CD4-positive, alpha-beta T cell treated with Interleukin-15 for 4 hours (primary cell): ENCODE measurements at places on chromosomes 7 and 10.

DNA sequence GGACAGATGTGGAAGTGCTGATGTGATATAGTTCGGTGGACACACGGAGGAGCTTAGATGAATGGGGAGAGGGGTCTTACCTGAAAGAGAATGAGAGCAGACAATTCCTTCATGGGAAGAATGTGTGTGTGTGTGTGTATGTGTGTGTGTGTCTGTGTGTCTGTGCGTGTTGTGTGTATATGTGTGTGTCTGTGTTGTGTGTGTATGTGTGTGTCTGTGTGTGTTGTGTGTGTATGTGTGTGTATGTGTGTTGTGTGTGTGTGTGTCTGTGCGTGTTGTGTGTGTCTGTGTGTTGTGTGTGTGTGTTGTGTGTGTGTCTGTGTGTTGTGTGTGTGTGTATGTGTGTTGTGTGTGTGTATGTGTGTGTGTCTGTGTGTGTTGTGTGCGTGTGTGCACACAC is 104.2 kb downstream of the FAM204A start:
- no peak for DNase-seq

DNA sequence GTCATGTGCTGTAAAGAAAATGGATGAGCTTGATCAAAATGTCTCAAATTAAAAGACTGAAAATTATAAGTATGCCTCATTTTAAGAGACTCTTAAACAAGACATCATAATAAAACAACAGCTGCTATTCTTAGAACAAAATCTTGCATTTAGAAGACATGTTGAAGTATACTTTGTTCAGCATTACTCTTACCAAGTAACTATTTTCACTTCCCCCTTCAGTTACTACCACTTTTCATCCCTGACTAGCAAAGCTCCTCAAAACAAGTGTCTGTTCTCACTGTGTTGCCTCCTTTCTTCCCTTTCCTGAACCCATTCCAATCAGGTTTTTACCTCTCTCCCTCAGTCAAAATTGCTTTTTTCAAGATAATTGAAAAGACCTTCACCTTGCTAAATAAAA is 31.6 kb downstream of the ELAPOR2 start:
- no peak for DNase-seq

DNA sequence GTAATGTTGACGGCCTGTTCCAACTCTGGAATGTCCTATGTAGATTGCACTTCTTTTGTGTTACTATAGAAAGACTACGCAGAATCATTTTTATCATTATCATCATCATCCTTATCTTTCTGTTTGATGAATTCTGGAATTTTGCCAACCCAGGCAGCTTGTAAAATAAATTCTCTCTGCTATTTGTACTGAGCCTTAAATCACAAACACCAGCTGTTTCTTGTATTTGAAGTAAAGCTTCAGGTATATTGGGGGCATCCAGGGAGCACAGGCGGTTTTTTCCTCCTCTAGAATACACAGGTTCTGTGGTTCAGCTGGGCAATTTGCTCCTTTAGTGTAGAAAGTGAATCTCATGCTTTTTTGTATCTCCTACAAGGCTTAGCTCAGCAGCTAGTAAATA is 14.9 kb upstream of the CPA5 start:
- DNase-seq: no peak

- DNase-seq: no peak
Measured at GRCh38 chr10:89342206-89342958, 14.6 kb downstream of the IFIT3 start.

GRCh38 chr7:11317766-11318165 is 344.1 kb downstream of the PHF14 start:
- no peak for DNase-seq

DNA sequence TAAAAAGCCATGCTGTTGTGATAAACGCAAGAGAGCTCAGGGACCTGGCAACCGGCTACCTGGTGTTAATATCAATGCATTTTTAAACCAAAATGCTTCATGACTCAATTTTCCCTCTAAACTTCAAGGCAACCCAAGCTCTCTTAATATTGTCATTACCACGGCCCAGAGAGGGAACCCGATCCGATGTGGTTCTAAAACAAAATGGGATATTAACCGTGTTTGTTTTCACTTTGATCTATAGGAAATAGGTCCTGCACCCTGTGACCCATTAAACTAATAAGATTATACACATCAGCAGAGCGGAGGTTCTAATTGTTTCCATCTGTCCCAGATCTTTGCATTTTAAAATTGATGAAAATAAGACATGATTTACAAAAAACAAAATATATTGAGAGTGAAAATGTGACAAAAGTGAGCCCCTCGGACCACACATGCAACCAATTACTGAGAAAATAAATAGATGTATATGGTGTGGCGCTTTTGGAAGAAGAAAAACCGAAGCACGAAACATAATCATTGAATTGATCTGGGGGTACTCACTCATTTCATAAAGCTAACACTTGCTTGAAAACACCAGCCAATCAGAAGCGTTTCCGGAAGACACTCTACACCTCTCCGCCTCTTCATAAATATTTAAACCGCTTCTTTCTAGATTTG is 290.3 kb upstream of the NFE2L3 start:
- no peak for DNase-seq

GRCh38 chr7:86201767-86202166 is 441.9 kb upstream of the GRM3 start:
- DNase-seq: no peak

DNA sequence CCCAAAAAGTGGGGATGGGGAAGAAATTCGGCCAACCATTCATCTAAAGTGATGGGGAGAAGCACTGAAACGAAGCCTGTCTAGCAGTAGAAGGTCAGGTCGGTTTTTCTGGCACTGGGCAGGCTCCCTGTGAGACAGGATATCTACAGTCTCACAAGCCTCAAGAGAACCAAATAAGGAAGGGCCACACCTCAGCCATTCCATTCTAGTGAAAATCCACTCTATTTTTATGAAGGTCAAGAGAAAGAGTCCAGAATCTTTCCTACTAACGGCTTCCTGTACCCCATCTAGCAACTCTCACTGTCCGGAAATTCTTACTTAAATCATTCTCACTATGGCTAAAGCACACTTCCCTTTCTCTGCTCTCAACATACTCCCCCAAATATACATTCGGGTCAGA is 267.1 kb downstream of the PRPF18 start:
- DNase-seq: no peak

DNA sequence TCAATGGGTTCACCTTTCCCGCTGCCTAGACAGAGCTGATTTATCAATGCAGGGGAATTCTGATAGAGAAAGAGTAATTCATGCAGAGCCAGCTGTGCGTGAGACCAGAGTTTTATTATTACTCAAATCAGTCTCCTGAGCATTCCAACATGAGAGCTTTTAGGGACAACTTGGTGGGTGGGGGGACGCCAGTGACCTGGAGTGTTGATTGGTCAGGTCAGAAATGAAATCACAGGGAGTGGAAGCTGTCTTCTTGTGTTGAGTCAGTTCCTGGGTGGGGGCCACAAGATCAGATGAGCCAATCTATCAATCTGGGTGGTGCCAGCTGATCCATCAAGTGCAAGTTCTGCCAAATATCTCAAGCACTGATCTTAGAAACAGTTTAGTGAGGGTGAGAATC is 99.0 kb upstream of the CAV2 start:
- no peak for DNase-seq

DNA sequence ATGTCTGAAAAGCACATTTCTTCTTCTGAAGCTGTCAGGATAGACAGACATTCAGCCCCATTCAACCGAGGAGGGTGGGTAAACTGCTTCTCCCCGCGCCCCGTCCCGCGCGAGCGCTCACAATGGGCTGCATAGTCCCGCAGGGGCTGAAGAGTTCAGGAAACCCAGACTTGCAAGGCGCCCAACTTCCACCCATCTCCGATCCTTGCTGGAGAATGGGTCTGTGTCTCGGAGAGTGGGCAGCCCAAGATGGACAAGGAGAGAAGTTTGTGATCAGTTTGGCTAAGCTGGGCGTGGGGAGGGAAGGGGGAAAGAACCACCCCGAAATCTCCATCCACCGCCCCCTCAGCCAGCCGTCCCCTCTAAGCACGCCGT is 686 bp downstream of the AASS start:
- DNase-seq: no peak

GRCh38 chr10:90989378-90989777 is 68.5 kb upstream of the ANKRD1 start:
- DNase-seq: no peak

DNA sequence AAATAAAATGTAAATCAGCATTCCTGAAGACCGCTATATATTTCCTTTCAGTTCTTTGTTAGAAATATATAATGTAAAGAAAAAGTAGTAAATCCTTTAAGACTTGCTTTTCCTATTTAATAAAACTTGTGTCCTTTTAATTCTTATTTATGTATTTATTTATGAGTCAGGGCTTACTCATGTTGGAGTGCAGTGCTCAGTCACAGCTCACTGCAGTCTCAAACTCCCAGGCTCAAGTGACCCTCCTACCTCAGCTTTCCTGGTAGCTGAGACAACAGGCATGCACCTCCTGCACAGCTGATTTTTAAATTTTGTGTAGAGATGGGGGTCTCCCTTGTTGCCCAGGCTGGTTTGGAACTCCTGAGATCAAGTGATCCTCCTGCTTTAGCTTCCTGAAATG is 724.5 kb downstream of the ANKRD7 start:
- no peak for DNase-seq
